Left cardiac atrium (tissue), 4 donors: ENCODE measurements at places on chromosomes 7 and 10. TPM values are rescaled to one million over a fixed set of nuclear protein-coding genes. Genes with fewer than 3 reads are reported as not detected.

The CDH23 gene
- 4.7 TPM for total RNA-seq

The CC2D2B gene
- total RNA-seq: 1.0 TPM

The SPAM1 gene
- total RNA-seq: not detected

The TET1 gene
- total RNA-seq: 3.4 TPM

The DNAAF5 gene
- total RNA-seq: 14.9 TPM

The ZNF365 gene
- 3.7 TPM for total RNA-seq

The ZWINT gene
- 4.7 TPM for total RNA-seq

The OR2A14 gene
- not detected for total RNA-seq

The GIMAP2 gene
- total RNA-seq: 9.2 TPM
